ENCODE measurements at places on chromosomes 7 and 10.

- DNase-seq: no peak
These were observed 664.1 kb upstream of the ADARB2 start for GRCh38 chr10:2401459-2401858.

GRCh38 chr10:34444223-34445183, 370.6 kb downstream of the PARD3 start:
- DNase-seq: no peak

GRCh38 chr7:66731986-66732385, 8.5 kb upstream of the RABGEF1 start:
- no peak for DNase-seq

GRCh38 chr7:33107136-33108066, 1.8 kb downstream of the RP9 start:
- DNase-seq: peak; percentile 11

- no peak for DNase-seq
These were observed 96.1 kb downstream of the JMJD1C start for GRCh38 chr10:63369711-63370110.

DNA sequence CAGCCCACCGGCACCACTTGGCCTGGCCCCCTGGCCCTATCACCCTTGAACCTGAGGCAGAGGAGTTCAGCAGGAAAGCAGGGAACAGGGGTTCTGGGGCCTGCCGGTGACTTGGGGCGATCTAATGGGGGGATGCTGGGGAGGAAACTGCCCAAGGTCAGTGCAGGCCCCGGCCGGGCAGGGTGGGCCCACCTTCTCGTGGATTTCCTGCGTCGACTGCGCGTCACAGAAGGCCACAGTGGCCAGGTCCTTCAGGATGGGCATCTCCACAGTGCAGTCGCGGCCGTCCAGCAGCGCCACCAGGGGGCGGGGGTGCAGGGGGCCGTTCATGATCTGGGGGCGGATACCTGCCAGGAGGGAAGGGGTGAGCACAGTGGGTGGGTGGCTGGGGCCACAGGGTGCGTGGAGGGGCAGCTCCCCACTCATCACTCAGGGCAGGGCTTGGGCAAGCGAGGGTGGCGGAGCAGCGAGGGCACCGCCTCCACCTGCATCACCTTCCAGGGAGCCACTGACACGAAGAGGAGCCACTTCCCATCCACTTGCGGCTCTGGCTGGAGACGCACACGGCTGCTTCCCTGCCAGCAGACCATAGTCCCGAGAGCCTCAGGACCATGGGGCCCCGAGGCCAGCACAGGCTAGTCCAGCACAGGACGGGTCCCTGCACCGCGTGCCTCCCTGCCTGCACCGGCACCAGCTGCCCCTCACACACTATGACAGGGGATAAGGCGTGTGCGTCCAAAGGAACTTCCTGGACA, 61.4 kb downstream of the ZRANB1 start:
- no peak for DNase-seq

GRCh38 chr7:159007996-159008389, 136.7 kb downstream of the VIPR2 start:
- DNase-seq: no peak

GRCh38 chr10:16945593-16945992, 128.4 kb upstream of the RSU1 start:
- DNase-seq: no peak

GRCh38 chr10:87860816-87861403, 2.4 kb downstream of the KLLN start:
- DNase-seq: no peak

- DNase-seq: no peak
These were observed 118.0 kb downstream of the ARL5B start for GRCh38 chr10:18777258-18777657.

DNA sequence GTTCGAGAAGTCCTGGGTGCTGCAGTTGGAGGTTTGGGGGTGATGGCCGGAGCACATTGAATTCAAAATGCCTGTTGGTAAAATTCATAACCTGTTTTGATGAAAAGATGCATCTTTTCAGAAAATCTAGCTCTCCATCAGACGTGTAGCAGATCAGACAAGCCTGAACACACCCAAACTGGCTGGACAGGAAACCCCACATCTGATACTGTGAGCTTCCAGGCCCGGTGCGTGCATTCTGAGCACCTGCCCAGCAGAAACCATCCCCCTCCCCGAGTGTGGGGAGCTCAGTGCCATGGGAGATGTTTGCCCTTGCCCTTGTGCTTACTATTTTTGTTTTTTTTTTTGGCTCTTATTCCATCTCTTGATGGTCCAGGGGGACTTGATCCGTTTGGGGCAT, 417.1 kb downstream of the TCERG1L start:
- no peak for DNase-seq

GRCh38 chr10:7407368-7408290, 3.2 kb downstream of the SFMBT2 start:
- DNase-seq: peak; percentile 25

DNA sequence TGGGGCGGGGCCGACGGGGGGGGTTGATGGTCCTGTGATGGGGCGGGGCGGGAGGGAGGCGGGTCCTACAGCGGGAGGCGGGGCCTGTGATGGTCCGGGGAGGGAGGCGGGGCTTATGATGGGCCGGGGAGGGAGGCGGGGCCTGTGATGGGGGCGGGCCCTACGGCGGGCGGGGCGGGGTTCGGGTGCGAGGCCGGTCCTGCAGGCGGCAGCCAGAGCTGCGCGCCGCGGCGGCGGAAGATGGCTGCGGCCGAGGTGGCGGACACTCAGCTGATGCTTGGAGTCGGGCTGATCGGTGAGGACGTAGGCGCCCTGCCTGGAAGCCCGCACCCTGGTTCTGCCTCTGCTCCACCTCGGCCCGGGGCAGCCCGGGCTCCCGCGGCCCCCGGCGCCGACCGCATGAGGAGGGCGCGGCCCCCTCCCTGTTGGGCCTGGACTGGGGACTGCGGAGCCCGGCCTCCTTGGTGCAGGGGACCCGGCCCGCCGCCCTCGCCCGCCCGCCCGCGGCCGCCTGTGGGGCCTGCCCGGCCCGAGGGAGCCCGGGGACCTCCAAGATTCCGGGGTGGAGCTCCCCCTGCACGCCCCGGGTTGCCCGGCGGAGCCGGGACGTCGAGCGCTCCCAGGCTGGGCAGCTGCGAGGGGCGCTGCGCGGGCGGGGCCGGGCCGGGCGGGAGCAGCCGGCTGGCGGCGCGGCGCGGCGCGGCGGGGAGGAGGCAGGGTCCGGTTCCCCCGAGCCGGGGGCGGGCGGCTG, at the start of gene DENND10:
DENND10 (plus strand) TSS at position 211 of the 751 bp plus-strand sequence; CDS start at position 241, 30 bp downstream.
- peak; percentile 71 for DNase-seq

- no peak for DNase-seq
These were observed 37.4 kb downstream of the GBX1 start for GRCh38 chr7:151129960-151130591.

DNA sequence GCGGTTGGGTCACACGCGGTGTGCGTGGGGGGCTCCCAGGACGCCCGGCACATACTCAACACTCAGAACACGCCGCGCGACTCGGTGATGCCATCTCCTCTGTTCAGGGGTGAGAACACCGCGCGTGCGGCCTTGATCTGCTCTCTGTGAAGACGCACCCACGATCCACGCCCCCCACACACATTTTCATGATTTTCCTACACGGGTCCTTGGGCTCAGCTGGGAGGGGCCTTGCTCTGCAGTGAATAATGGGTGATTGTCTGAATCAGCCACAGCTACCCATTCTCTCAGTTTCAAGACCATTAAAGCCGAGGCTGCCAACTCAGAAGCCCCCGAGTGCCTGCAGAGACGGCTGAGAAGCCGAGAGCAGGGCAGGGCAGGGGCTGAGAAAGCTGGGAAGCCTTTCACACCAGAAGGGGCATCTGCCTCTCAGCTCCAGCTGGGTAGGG, 54.3 kb upstream of the PDGFA start:
- no peak for DNase-seq

DNA sequence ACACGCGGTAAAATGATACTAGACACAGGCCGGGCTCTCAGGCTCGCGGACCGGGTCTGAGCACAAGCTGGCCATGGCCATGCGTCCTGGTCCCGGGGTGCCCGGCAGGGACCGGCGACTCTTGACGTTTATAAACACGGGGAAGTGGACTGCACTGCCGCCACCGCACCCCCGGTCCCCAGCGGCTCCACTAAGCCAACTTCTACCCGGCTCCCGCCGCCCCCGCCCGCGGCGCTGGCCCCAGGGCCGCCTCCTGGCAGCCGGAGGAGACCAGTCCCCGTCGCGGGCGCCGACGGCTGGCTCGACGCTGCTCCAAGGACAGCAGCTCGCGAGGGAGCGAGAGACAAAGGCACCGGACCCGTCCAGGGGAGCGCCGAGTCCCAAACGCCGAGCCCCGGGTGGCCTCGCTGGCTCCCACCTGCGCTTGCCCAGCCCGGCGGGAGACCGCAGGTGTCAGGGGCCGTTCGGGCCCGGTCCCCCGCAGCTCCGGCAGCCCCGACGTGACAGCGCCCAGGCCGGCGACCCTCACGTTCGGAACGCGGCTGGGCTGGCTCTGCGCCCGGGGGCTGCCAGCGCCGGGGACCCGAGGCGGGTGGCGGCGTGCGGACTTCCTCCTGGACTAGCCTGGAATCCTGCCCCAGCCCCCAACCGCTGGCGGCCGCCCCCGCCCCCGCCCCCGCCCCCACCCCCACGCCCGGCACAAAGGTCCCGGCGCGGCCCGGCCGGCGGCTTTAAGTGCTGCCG, 517 bp downstream of the ITGB1 start:
- DNase-seq: peak; percentile 41

DNA sequence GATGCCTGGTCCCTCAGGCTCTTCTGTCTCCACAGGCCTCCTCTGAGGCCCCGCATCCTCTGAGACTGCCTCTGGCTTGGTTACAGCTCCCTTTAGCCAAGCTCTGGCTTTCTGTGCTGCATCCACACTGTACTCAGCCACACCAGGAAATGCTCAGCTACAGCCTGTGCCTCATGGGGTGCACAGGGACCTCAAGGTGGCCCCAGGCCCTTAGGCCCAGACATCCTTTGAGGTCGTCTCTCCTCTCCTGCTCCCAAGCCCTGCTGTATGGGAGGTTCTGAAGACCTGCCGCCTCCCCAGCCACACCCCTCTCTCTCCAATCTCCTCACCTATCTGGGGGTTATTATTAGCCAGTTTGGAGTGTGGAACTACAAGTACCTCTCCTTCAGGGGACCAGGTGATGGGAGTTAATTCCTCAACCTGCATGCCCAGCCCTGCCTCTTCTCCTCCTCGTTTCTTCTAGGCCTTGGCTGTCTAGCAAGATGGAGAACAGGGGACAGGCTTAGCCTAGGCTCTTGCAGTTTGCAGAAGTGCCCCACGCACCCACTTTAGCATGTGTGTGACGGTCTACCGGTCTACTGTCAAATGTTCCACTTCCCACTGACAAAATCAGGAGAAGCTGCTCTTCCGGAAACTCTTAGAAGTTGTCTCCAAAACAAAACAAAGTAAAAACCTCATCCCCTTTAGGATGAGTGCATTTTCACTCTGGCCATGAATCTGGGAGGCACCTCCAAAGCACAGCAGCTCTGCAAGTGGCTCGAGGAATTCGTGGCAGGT, 64.0 kb upstream of the WAC start:
- no peak for DNase-seq

DNA sequence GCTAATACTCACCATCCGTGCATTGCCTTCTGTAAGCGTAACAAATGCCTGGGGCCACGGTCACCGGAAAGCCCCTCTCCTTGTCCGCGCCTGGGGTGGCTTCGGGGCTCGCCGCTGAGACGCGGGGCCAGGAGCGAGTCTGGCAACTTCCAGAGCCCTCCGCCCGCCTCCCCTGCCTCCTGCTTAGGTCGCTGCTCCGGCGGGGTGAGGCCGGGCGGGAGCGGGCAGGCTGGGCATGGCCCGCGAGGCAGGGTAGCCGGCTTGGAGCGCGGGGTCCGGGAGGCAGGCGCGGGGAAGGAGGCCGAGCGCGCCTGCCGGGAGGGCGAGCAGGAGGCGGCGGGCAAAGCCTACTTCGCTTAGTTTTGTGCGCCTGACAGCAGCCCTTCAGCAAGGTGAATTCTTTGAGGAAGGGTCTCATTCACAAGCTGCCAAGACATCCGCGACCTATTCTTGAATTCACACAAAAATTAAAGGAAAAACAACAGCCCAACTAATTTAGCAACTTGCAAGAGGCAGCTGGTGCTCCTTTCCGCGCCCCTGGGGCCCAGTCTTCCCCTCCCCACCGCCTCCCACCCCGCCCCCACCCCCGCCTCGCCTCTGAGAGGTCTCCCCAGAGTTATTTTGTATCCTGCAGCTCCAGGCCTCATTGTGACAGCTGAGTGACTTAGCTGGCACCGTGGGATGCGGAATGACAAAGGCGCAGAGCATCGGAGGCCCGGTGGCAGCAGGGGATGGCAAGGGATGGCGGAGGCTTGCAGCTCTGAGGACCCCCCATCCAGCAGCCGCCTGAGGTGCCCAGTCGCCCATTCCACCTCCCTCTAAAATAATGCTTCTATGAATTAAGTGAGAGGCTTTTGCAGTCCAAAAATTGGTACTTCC, 12.8 kb upstream of the KAT6B start:
- DNase-seq: no peak

- DNase-seq: no peak
These were observed 44.1 kb downstream of the GLI3 start for GRCh38 chr7:42192851-42193461.

GRCh38 chr7:131051304-131051703, 276.4 kb upstream of the MKLN1 start:
- no peak for DNase-seq

DNA sequence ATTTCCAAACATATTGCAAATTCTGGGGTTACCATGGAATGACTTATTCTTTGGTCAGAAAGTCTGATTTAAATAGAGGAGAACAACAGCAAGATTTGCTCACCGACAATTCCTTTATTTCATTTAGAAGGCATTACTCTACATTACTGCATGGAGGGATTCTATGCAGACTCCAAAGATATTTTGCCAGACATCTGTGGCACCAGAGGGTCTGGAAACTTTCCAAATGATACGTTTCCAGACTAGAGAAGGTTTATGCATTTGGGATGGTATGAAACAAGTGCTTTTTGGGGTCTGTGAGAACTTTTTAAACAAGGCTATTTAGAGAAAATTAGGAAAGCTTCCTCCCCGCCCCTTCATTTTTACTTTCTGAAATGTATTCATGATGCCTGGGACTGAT, 125.3 kb downstream of the SAMD9 start:
- DNase-seq: no peak

DNA sequence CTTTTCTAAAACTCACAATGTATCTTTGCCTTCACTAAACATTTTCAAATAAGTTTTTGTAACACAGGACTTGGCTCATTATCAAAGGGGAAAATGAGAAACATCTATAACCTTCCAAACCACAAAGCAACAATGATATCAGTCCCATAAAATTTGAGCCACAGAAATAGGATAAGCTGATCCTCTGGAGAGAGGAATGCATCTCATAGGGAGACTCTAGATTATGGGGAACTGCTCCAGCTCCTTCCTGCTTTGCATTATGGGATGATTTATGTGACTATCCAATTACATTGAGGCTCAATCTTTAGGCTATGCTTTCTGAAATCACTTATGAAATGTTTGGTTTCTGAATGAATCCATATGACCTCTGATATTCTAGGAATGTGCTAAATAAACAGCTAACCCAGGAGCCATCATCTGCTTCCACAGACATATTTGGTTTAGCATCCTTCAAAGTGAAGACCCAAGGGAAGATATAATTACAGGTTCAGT, 70.4 kb downstream of the CUBN start:
- DNase-seq: no peak

Measured in neural crest cell (in vitro differentiated cells).